ENCODE measurements at places on chromosomes 2 and 18.

GRCh38 chr18:2916184-2916583, 69.4 kb downstream of the EMILIN2 start:
- peak; percentile 40 for DNase-seq

GRCh38 chr2:224072541-224073188, 33.6 kb upstream of the SERPINE2 start:
- no peak for DNase-seq

GRCh38 chr18:50099725-50100407, 95.1 kb downstream of the MYO5B start:
- DNase-seq, result no peak

GRCh38 chr2:217383620-217384019, 523.8 kb upstream of the TNP1 start:
- no peak for DNase-seq

DNA sequence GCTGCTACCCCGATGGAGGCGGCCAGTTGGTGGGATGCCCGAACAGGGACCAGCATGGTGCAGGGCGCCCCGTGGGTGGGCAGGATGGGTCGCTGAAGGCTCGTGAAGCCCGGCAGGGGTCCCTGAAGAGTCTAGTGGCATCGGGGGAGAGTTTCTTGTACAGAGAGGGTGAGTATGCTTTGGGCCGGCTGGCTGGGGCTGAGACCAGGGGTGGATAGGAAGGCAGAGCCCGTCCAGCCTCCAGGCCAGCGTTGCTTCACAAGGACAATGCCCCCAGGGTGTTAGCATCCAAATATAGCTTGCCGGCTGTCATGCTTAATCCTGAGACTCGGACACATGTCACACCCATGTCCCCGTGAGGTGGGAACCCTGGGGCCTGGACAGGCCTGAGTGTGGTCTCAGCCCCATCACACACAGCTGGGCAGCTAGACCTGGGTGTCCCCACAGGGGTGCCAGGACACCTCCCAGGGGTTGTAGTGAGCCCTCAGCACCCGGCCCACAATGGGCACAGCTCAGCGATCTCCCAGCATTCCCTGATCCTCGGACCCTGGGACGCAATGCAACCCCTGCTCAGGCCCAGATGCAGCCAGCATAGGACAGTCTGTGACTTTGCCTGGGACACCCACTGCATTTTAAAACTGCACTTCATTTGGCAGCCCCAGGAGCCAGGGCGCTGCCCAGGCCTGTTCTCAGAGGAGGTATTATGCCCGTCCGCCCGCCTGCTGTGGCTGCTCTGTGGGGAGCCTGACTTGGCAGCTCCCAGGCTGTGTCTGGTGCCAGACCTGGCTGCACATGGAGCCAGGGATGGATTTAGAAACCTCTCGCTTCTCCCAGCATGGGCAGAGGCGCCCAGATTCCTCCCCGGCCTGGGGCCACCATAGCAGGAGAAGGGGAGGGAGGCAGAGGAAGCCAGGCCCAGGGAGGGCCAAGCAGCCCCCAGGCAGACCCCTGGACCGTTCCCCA, 36.4 kb downstream of the RAMP1 start:
- peak; percentile 95 for DNase-seq

- DNase-seq, result no peak
These were observed 121.1 kb upstream of the KLHL14 start for GRCh38 chr18:32893915-32894314.

- DNase-seq, result no peak
These were observed 119.0 kb downstream of the PMAIP1 start for GRCh38 chr18:60018618-60019462.

DNA sequence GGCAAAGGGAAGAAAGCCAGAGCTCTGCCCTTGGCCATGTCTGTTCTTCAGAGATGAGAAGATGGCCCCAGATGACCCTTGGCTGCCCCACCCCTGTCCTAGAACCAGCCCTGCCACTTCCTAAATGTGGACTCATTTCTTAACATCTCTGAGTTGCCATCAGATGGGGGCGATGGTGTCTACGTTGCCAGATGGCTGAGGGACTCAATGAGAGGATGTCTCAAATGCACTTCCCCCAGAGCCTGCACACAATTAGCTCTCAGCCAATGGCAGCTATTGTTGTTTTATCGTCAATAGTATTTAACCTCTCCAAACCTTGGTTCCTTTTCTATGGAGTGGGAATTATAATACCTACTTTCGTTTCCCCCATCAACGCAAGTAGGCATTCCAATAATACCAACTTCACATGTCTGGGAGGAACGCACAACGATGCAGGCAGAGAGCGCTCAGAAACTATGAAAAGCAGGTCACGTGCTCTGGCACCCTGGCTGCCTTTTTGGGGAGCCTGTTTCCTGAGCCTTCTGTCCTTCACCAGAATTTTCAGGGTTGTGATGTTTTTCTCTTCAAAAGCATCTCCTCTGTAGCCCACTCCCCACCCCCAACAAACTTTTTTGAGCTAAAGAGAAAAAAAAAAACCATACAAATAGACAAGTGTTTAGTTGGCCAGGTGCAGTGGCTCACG, 100.3 kb downstream of the MCFD2 start:
- peak; percentile 42 for DNase-seq

All from osteocyte (in vitro differentiated cells).